ENCODE measurements at places on chromosomes 6 and 20.

GRCh38 chr20:38260378-38261053 lies at the start of gene KIAA1755:
TSS of gene KIAA1755 (minus strand) at chr20:38260735. CDS start at chr20:38260500, 235 bp downstream.
- peak; percentile 69 for DNase-seq

- DNase-seq: no peak
These were observed 21.5 kb upstream of the BPIFB1 start for GRCh38 chr20:33261465-33261864.

GRCh38 chr6:56032715-56033260 lies 157.4 kb upstream of the BMP5 start:
- no peak for DNase-seq

- DNase-seq: no peak
These were observed 91.0 kb downstream of the SMLR1 start for GRCh38 chr6:130918171-130918570.

DNA sequence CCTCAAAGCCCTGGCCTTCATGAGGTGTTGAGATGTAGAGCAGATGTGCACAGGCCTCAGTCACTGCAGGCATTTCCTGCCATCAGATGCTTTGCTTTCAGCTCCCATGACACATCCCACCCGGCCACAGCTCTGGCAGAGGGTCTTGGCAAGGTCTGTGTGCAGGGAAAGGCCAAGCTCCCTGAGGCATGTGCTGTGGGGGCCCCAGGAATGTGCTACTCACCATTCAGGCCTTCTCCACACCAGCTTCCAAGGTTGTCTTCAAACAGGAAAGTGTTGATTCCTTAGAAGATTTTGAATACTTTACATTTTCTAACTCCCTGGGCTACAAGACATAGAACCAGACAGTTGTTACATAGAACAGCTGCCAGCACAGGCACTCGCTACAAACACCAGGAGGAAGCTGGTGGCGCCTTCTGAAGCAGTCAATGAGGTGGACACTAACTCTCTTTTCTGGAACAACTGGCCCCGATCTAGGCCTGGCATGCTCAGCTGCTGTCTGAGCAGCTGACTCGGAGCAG lies 27.8 kb downstream of the CASS4 start:
- no peak for DNase-seq

GRCh38 chr6:35427851-35428321 lies 24.3 kb upstream of the FANCE start:
- no peak for DNase-seq

GRCh38 chr6:147384737-147385710 lies 123.5 kb upstream of the SAMD5 start:
- DNase-seq: no peak

- no peak for DNase-seq
These were observed 232.2 kb upstream of the SULF2 start for GRCh38 chr20:48017509-48017908.

DNA sequence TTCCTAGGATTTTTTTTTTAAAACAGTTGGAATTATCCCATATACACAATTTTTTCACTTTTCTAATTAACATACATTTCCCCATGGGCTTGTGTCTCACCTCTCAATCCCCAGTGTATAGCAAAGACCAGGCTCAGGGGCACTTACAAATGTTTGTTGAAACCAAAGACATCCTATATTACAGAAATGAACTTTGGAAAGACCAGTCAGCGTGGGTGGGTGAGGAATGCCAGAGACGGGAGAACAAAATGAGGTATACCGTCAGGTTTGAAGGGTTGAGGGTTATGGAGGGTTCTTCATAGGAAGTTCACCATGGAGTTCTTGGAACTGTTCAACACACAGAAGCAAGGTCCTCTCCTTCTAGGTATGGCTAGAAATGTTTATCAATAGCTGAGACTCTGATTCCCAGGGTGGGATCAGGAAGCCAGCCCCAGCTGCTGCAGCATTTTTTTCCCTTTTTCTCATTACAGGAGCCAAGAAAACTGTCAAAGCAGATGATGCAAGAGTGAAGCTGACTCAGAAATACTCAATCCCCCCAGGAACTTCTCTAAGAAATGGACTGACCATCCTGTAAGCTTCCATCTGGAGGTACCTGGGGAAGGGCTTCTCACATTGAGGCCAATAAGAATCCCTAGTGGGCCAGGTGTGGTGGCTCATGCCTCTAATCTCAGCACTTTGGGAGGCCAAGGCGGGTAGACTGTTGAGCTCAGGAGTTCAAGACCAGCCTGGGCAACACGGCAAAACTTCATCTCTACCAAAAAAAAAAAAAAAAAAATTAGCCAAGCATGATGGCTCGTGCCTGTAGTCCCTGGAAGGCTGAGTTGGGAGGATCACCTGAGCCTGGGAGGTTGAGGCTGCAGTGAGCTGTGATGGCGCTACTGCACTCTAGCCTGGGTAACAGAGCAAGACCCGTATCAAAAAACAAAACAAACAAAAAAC lies 15.9 kb upstream of the TBC1D20 start:
- no peak for DNase-seq

- peak; percentile 29 for DNase-seq
These were observed 47.0 kb downstream of the DLL1 start for GRCh38 chr6:170243791-170244291.

- DNase-seq: no peak
These were observed 290.8 kb downstream of the THBS2 start for GRCh38 chr6:168962886-168963285.

GRCh38 chr6:90872981-90873380 lies 286.1 kb upstream of the MAP3K7 start:
- DNase-seq: no peak

Data from occipital lobe (tissue), 3 donors.